Nasal cavity respiratory epithelium epithelial cell of viscerocranial mucosa (primary cell): ENCODE measurements at places on chromosomes 2 and 18. TPM values are rescaled to one million over a fixed set of nuclear protein-coding genes. Genes with fewer than 3 reads are reported as not detected.

GPR17 gene
- total RNA-seq = not detected in 2 replicates

CYBRD1 gene
- total RNA-seq = 8.9 and 33.0 TPM in 2 replicates

DIPK1C gene
- total RNA-seq = not detected in 2 replicates

PROKR1 gene
- under 0.01 TPM in 1 of 2 replicates, not detected in the other for total RNA-seq

DOK6 gene
- 0.07 TPM in 1 of 2 replicates, not detected in the other for total RNA-seq

SLC5A7 gene
- total RNA-seq = not detected in 2 replicates

RFTN2 gene
- total RNA-seq = 0.14 TPM in 1 of 2 replicates, not detected in the other

CLASP1 gene
- 62.2 and 118 TPM in 2 replicates for total RNA-seq
